Renal pelvis (tissue), 12 donors: ENCODE measurements at places on chromosomes 7 and 10. TPM values are rescaled to one million over a fixed set of nuclear protein-coding genes. Genes with fewer than 3 reads are reported as not detected.
A peak's percentile ranks its signal among the peaks of the same experiment; 100 is the strongest.

DENND11 gene
- polyA plus RNA-seq = 25.2 TPM

DNA sequence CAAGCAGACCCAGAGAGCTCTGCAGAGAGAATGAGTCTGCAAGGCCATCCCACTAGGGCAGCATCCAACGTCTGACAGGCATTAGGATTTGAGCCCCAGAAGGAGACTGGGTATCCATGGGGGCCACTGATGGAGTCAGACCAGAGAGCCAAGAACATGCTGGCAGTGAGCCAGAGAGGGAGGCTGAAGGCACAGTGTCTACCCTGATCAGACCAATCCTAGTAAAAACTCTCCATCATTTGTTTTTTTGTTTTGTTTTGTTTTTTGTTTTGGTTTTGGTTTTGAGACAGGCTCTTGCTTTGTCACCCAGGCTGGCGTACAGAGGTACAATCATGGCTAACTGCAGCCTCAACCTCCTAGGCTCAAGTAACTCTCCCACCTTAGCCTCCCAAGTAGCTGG lies 133.1 kb upstream of the LYZL2 start:
- DNase-seq = no peak

ACSM6 gene
- polyA plus RNA-seq = 0.30 TPM

DNA sequence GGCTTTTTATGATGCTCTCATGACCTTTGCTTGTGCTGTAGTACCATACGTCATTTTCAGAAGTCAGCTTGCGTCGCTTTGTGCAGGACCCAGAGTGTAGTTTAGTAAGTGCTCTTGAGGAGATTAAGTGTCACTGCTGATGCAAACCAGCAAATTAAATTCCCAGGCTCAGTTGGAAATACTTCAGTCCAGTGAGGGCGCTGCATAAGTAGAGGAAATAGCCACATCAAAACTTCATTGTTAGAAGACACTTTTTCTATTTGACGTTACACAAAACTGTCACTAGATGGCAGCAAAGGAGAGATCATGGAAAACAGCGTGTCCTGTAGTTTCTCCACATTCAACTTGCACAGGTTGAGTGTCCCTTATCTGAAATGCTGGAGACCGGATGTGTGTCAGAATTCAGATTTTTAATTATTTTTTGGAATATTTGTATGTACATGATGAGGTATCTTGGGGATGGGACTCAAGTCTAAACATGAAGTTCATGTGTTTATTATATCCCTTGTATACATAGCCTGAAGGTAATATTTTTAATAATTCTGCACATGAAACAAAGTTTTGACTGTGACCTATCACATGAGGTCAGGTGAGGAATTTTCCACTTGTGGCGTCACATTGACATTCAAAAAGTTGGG lies 7.9 kb downstream of the ZNF22 start:
- peak; percentile 94 for DNase-seq

DNA sequence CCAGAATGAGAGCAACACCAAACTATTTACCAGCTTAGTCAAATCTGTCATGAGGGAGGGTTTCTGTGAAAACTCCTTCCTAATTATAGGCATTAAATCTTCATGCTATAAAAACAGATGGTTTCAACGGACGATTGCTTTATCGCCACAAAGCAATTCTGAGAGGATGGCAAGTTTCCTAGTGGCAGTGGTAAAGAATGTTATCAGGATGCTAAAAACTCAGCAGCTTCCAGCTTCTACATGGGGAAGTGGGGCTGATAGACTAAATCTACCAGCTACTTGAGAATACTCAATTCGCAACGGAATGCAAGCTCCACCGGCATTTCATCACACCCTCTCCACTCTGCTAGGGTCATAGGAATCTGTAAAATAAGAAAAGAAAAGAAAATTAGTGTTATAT lies 41.8 kb downstream of the JCAD start:
- DNase-seq = no peak

- no peak for DNase-seq
Observed at GRCh38 chr7:1242606-1243289, 10.1 kb downstream of the UNCX start.

- DNase-seq = no peak
Observed at GRCh38 chr7:159033956-159034355, 110.7 kb downstream of the VIPR2 start.

DNA sequence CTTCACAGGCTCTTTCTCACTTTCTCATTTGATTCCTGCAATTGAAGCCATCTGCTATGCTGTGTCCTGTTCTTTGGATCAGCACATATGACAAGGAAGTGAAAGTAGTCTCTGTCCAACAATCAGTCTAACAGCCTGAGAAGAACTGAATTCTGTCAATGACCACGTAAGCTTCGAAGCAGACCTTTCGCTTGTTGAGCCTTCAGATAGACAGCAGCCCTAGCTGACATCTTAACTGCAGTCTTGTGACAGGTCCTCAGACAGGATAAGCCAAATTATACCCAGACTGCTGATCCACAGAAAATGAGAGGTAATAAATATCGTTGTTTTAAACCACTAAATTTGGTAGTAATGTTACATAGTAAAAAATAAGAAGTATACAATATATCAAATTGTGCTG lies 691.0 kb upstream of the LRRTM3 start:
- no peak for DNase-seq

NEBL gene
- polyA plus RNA-seq = 81.5 TPM

DNA sequence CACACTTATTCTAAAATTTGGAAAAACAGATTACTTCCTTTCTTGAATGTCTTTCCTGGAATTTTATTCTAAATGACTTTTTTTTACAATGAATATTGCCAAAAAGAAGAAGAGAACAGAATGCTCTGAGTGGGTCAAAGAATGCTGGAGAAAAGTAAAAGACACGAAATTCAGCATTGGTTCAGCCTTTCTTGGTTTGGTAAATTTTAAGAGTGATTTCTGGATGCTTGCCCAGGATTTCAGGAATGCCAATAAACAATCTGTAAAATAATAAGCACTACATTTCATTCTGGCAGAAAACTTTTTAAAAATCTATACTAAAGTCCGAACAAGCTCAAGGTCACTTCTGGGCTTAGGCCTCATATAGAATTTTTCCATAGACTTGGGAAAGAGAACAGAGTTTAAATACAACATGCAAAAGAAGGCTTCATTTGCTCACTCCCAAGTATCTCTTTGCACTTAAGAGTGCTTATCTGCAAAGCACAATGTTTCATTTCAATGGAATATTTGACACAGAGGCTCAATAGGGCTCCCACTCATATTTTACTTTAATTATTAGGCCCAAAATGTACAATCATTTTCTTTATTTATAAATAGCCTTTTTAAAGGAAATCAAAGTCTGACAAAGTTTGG lies 359.5 kb upstream of the ANKRD30A start:
- DNase-seq = no peak

- DNase-seq = peak; percentile 56
Observed at GRCh38 chr7:129501760-129502707, at the start of gene SMKR1. Gene SMKR1 (plus strand): TSS chr7:129502531. CDS start chr7:129502825, 294 bp downstream.

KCNIP2 gene
- 3.8 TPM for polyA plus RNA-seq

C7orf33 gene
- polyA plus RNA-seq = not detected

DNA sequence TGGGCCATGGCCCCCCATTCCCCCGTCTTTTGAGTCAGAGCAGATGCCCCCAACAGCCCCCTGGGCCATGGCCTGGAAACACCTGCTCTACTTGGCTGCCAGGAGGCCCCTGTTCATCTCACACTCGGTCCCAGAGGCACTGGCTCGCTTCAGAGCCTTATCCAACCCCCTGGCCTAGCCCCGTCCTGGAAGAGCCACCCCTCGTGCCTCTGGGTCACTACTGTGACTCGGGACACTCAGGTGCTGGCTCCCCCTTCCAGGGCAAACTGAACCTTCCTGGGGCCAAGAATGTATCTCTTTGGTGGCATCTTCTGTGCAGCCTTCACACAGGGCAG lies 7.0 kb downstream of the POLR2J start:
- DNase-seq = no peak

GPR22 gene
- 0.13 TPM for polyA plus RNA-seq

MUC12 gene
- polyA plus RNA-seq = 0.01 TPM

GCK gene
- 3.0 TPM for polyA plus RNA-seq

DNA sequence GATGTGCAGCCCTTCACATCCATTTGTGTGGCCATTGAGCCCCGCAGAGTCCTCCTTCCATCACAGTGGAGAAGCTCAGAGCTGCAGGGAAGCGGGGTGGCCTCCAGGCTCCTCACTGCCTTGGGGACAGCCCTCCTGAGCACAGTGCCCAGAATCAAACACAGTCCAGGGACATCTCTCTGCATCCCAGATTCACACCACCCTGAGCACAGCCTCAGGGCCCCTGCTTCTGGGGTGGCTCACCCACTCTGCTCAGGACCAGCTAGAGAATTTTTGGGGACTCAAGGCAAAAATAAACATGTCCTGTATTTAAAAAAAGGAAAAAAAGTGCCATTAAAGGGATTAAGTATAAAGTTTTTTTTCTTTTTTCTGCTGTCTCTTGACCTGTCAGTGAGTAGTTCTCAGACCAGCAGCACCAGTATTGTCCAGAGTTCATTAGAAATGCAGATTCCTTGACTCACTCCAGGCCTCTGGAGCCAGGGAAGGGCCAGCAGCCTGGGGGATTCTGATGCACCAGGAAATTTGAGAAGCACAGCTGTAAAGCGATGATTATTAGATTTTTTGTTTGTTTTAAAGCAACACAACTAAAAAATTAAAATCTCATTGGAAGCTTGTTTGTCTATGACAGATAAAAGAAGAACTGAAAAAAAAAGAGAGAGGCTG lies 61.6 kb downstream of the ARHGAP22 start:
- DNase-seq = no peak

- DNase-seq = no peak
Observed at GRCh38 chr7:150787321-150788281, 12.6 kb downstream of the TMEM176B start.

- DNase-seq = no peak
Observed at GRCh38 chr7:119974972-119975371, 298.0 kb upstream of the KCND2 start.

TMEM60 gene
- polyA plus RNA-seq = 29.7 TPM

- DNase-seq = no peak
Observed at GRCh38 chr7:30165590-30165989, 30.8 kb downstream of the MTURN start.

GRCh38 chr10:101099901-101100300 lies 31.2 kb upstream of the TLX1 start:
- DNase-seq = no peak

DNA sequence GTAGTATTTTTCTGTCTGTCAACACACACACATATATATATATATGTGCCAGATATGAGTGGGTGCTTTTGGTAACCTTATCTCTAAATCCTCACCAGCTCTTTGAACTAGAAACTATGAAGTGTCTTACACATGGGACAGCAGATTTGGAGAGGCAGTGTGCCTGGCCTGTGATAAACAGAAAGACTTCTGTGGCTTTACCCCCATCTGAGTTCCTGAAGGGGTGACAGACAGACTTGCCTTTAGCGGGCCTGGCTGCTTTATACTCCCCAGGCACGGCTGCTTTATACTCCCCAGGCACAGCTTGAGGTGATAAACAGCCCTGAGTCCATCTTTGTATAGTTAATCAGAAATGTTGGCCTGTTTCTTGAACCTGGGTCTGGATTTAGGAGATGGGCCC lies 5.6 kb downstream of the BAG3 start:
- no peak for DNase-seq

DNA sequence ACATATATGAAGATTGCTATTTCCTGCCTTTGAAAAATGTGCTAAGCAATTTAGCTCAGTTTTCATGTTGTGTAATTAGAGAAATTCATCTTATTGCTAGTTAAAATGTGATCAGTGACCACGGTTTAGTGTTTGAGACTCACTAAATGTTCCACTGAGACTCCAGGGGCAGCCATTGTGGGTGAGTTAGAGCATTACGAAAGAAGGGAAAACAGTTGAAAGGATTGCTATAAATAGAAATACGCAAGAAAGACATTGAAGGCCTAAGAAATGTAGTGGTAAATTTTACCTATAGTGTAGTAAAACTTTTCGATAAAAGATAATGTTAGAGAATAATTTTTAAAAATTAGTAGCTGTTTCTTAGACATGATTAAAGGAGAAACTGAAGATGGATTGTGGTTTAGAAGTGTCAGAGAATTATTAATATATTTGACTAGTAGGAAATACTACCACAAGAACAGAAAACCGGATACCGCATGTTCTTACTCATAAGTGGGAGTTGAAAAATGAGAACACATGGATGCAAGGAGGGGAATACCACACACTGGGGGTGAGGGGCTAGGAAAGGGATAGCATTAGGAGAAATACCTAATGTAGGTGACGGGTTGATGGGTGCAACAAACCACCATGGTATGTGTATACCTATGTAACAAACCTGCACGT lies 394.5 kb downstream of the SEMA3D start:
- no peak for DNase-seq

GRCh38 chr7:122988333-122988732 lies 7.2 kb downstream of the TAS2R16 start:
- DNase-seq = no peak
